ENCODE measurements at places on chromosomes 7 and 10. TPM values are rescaled to one million over a fixed set of nuclear protein-coding genes. Genes with fewer than 3 reads are reported as not detected.

The GSDME gene
- total RNA-seq: 46.4 TPM

The OR6V1 gene
- not detected for total RNA-seq

The PMS2 gene
- total RNA-seq: 23.3 TPM

The CLCN1 gene
- under 0.01 TPM for total RNA-seq

The SFTPA1 gene
- not detected for total RNA-seq

The PNLIPRP1 gene
- total RNA-seq: not detected

DNA sequence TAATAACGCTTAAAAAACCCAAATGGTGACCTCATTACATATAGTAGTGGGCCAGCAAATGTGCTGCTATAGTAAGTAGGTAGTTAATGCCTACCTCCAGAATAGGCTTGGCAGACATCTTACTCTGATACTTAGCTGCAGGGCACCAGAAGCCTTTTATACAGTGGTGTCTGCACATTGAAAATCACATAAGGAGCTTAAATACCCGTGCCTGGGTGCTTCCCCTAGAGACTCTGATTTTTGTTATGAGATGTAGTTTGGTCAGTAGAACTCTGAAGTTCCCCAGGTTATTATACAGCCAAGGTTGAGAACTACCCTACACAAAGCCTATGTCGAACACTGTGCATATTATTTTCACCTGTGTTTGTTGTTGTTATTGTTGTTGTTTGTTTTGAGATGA is 47.2 kb downstream of the ANKIB1 start:
- DNase-seq: no peak

DNA sequence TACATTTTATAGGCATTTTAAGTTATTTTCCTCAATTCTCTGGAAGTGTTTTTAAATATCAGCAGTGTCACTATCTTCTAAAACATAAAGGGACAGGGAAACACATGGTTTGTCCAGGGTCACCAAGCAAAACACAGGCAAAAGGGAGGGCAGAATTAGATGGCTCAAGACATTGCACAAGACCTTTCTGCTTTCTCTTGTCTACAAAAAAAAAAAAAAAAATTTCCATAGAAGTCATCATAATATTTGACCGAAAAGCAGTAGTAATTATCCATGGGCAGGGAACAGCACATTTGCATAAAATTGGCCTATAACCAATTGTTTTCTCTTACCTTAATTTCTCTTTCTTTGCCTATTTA is 703.1 kb upstream of the FZD8 start:
- DNase-seq: no peak

GRCh38 chr7:143013893-143014292 is 13.0 kb downstream of the OR9A2 start:
- DNase-seq: peak; percentile 60

DNA sequence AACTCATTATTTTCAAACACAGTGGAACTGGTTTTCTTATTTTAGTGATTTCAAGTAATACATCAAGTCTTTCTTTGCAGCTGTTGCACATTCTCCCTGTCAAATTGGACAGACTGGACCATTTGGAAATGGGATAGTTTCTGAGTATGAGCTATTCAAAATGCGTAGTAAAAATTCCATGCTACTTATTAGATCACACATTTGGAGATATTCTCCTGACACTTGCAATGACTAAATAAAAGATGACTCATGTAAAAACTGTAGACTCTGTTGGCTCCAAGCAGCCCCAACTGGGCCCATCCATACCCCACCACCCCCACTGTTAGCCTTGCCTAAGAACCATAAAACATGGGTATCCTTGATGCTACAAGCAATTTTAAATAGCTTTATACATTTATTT is 25.9 kb upstream of the BICC1 start:
- no peak for DNase-seq

DNA sequence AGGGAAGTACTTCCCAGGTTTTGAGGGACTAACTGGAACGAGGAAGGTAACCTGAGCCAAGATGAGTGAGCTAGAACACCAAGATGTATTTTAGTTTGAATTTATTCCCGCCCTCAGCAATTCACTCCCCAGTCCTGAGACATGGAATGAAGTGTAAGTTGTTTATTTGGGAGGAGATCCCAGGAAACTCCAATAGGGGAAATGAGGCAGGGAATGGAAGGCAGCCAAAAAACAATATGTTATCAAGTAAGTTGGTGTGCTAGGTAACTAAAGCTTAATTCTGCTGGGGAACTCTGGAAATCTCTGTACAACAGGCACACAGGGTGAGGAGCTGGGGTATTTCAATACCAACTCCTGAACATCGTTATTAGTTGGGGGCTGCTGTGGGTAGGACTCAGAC is 189.7 kb upstream of the HDAC9 start:
- no peak for DNase-seq

GRCh38 chr10:61821153-61821552 is 80.3 kb upstream of the ARID5B start:
- no peak for DNase-seq

GRCh38 chr7:116809636-116810266 is 52.6 kb upstream of the CAPZA2 start:
- peak; percentile 77 for DNase-seq

Data from fibroblast of villous mesenchyme (primary cell).